ENCODE measurements at places on chromosomes 16 and 17.

GRCh38 chr17:62895320-62896301, 70.4 kb upstream of the TANC2 start:
- DNase-seq = no peak

DNA sequence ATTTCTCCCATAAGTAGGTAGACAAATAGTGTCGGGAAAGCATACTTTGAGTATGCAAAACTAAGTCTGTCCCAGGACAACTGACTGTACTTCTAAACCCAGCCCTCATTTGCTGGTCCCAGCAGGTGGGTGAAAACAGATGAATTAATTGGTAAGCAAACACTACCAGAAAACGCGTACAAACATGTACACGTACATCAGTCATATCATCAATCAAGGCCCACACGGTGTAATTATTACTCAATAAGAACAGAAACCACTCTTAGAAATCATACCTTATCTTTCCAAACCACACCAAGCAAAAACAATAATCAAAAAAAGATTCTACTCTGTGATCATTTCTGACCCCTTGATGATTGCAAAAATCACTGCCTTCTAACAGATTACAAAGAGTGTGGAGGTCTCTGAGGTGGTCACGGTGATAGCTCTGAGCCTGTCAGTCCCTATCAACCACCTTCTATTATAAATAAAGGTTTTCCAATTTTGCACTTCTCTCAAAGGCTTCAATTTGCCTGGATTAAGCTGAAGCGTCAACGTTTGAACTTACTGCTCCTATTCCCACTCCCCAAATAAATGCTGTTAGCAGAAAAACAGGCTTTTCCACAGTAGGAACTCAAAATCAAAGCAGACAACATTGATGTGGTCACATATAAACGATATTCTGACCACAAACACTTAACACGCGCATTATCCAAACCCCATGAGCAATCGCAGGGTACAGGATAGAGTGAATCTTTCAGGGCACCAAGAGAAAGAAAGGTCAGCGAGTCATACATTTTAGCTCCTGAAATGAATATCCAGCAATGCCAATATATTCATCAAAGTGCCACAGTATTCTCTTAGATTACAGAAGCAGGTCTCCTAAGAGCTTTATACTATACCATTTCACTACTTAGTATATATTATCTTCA, 211.9 kb downstream of the STX8 start:
- no peak for DNase-seq

GRCh38 chr17:65261682-65262636, 124.8 kb downstream of the RGS9 start:
- no peak for DNase-seq

- peak; percentile 7 for DNase-seq
These were observed 19.7 kb downstream of the MAP2K6 start for GRCh38 chr17:69434164-69434579.

- DNase-seq = no peak
These were observed 143.8 kb upstream of the PLCG2 start for GRCh38 chr16:81635063-81635937.

DNA sequence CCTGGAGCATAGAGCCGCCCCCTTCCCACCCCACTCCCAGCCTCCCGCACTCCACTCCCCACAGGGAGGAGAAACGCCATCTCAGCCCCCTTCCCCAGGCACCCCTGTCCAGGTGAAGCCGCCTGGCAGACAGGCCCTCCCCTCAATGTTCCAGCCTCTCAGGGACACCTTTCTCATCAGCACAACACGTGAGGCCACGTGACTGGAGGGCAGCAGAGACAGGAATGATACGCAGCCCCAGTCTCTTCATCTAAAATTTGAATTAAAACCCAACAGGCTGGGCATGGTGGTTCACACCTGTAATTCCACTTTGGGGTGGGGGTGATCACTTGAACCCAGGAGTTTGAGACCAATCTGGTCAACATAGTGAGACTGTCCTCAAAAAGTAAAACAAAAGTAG, 20.2 kb upstream of the AATK start:
- DNase-seq = no peak

- peak; percentile 22 for DNase-seq
These were observed 53.8 kb downstream of the PRMT7 start for GRCh38 chr16:68364561-68364998.

DNA sequence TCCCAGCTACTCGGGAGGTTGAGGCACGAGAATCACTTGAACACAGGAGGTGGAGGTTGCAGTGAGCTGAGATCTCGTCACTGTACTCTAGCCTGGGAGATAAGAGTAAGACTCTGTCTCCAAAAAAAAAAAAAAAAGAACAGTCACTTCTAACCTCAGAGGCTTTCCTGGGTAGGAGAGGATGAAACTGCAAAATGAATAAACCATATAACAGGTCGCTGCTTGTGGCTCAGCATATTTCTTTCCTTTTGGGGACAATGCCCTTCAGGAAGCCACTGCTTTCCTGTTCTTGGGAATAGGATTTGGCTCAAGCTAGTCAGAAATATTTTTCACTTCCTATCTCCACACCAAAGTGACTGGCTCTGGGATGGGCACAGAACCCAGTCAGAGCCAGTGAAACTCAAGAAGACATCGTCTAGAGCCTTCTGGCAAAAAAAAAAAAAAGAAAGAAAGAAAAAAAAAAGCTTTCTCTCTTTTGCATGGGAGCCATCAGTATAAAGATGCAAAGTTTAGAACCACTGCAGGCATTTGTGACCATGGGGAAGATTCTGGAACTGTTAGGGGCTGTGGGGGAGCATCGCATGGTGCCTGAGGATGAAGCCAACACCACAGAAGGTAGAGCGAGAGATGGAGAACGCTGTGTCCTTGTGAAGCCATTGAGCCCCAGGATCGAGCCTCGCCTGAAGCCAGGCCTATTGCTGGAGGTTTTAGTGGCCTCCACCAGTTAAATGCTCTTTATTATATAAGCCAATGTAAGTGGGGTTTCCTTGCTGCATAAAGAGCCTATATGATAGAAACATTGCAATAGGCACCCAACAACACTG, 71.8 kb upstream of the MRTFB start:
- peak; percentile 53 for DNase-seq

DNA sequence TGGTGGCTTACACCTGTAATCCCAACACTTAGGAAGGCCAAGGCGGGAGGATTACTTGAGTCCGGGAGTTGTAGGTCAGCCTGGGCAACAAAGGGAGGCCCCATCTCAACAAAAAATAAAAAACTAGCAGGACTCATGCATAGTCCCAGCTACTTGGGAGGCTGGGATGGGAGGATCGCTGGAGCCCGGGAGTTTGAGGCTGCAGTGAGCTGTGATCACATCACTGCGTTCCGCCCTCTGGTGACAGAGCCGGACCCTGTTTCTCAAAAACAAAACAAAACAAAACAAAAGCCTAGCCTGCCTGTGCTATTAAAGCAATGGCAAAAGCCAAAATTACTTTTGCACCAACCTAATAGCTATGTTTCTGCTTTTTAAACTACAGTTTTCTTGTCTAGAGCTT, 1.5 kb downstream of the FCSK start:
- peak; percentile 34 for DNase-seq

- no peak for DNase-seq
These were observed 1.0 kb downstream of the KRT13 start for GRCh38 chr17:41504246-41504977.

DNA sequence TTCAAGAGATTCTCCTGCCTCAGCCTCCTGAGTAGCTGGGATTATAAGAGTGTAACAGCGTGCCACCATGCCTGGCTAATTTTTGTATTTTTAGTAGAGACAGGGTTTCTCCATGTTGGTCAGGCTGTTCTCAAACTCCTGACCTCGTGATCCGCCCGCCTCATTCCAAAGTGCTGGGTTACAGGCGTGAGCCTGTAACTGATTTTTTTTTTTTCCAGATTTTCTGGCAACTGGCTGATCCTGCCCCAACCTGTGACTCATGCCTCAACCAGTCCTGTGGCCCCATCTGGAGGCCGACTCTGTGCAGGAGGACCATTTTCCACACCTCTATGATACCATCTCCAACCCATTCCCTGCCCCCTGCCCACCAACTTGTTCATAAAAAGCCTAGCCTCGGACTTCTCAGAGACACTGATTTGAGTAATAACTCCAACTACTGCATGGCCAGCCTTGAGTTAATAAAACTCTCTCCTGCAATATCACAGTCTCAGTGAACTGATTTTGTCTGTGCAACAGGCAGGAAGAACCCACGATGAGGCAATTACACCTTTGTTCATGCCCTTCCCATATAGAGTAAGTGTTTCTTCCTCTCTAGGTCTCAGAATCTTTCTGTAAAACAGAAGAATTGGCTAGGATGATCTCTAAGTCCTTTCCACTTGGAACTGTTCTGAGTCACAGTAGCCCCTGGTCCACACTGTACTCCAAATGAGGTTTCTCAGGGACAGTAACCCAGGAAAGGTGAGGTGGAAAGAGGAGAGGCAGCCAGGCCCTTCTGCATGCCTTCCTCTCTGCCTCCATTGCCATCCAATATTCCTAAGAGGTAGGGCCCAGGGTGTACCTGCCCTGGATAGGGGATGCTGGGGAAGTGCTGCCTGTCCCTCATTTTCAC, 8.8 kb upstream of the CNOT1 start:
- peak; percentile 11 for DNase-seq

GRCh38 chr17:4573669-4574068, 10.7 kb upstream of the SMTNL2 start:
- peak; percentile 12 for DNase-seq

DNA sequence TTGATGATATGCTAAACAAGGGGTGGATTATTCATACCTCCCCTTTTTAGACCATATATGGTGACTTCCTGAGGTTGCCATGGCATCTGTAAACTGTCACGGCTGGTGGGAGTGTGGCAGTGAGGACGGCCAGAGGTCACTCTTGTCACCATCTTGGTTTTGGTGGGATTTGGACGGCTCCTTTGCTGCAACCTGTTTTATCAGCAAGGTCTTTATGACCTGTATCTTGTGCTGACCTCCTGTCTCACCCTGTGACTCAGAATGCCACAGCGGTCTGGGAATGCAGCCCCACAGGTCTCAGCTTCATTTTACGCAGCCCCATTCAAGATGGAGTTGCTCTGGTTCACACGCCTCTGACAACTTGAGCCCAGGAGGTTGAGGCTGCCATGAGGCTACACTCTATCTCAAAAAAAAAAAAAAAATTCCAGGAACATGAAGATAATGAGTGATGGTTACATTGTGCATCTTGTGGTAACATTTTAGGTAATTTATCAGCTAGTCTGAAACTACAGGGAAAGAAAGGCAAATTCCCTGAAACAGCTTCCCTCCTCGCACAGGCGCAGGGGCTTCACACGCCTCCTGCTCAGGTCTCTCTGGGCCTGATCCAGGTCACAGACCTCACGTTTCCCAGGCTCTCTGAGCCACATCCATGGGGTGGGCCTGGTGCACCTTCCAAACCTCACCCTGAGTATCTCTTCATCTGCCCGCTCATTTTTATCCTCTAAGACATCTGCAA, 15.3 kb upstream of the UBE2I start:
- peak; percentile 48 for DNase-seq

GRCh38 chr17:16083223-16083622, 83.6 kb downstream of the TTC19 start:
- DNase-seq = no peak

Measured in OCI-M1 (cell line).